ENCODE measurements at places on chromosomes 3 and 15.

DNA sequence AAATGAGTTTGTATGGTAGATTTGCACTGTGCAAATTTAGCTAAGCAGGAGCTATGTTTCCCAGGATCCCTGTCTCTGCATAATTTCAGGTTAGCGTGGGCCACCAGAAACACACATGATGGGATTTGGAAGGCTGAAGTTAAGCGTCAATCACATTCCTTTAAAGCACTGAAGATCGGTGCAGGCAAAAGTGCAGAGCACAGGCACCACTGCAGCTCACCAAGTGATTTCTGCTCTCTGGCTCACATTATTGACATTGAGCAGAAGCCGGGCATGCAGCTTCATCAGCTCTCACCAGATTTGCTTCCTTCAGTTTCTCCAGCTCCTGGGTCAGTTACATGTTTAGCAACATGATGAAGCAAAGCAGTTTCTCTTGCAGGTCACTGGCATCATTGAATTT lies 256.4 kb upstream of the TGFBR2 start:
- DNase-seq = no peak

- no peak for DNase-seq
Observed at GRCh38 chr15:29429584-29429983, 160.0 kb upstream of the NSMCE3 start.

GRCh38 chr3:99678896-99679295 lies 40.5 kb downstream of the COL8A1 start:
- DNase-seq = no peak

DNA sequence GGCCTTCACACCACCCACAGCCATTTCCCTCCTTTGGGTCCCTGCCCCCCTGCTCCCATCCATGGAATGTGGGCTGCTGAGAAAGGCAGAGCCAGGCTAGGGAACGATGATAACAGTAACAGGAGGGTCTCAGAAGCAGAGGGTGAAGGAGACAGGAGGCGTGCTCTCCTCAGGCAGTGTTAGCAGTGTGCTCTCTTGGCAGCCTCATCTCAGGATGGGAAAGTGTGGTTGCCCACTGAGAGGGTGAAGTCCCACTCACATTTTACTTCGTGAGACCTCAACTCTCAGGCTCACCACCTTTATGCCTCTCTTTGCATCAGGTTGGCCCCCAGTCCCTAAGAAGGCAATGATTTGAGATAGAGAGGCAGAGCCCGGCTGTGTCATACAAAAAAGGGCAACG lies 24.5 kb downstream of the TIGIT start:
- no peak for DNase-seq

- no peak for DNase-seq
Observed at GRCh38 chr3:149186721-149187120, 34.9 kb downstream of the CP start.

DNA sequence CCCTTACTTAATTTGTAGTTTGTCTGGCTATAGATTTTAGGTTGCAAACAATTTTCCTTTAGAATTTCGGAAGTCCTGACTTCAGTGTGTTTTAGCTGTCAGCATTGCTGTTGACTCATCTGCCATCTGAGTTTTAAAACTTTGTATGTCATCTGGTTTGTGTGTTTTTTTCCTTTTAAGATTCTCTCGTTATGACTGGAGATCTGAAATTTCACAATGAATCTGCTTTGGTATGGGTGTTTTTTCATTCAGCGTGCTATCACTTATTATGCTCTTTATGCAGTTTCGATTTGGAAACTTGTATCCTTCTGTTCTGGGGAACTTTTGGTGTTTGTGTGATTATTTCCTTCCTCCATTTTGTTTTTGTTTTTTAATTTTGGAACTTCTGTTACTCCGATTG lies 53.7 kb upstream of the ZNF280D start:
- DNase-seq = no peak

DNA sequence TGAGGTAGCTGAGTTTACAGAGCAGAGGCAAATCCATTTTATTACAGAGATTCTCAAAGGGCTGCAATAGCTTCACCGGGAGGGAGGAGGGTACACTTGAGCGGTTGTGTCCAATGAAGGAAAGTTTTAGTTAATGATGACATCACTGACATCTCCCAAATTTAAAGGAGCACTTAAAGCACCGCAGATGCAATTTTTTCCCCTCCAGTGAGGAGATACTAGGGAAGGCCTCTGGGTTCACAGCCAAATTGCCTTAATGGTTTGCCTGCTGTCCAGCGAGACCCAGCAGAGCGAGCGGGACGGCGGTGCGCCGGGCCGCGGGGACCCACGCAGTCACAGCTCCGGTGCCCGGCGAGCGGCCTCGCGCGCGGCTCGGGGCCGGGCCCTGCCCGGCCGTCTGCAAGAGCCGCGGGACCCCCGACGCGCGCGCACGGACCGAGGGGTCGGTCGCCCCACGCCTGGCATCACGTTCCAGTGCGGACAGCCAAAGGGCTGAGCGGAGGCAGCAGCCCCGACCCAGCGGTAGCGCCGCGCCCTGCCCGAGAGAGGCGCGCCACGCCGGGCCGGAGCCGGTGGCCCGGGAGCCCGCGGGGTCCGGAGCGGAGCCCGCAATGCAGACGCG lies 160.5 kb upstream of the CHRNA7 start:
- DNase-seq = no peak

DNA sequence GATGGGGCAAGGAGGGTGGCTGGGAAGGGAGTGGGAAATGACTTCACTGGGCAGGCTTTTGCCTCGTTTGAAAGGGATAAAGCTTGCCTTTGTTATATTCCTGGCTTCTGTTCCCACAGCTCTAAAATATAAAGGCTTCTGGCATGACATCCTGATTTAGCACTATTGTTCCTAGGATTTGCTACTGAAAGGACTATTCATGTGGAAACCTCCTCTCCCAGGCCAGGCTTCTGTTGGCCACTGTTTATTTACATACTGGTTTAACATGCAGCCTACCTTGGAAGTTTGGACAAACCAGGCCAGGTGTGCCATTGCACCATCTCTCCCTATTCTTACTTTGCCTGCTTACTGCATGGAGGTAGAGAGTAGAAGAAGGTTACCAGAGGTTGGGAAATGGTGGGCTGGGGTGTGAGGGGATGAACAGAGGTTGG lies 2.4 kb upstream of the LMCD1 start:
- DNase-seq = no peak

DNA sequence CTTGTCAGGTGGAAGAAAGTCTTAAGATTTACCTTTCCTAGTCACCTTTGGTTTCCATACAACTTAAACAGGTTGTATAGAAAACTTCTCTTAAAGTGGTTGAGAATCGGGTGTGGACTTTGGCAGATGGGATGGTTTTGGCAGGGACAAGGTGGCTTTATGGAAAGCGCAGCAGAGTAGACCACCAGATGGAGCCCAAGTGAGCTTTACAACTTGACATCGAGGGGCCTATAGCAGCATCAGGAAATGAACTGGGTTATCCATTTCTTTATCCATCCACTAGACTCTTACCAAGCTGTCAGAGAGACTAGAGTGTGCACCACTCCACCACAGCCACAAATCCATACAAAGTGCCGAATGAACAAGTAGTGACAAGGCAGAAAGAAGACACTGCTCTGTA lies 85.3 kb upstream of the MBNL1 start:
- DNase-seq = no peak

DNA sequence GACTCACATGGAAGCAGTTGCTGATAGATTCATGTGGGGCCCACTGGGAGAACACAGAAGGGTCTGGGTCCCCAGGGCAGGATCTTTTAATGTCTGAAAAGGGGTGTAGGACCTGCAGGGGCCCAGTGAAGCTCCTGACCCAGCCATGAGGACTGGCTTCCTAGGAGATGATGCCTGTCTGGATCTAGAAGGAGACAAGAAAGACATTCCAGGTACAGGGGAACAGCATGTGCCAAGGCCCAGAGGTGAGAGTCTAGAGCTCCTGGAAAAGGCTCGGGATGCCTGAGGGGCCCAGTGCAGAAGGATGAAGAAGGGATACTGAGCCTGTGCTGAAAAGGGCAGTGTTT lies 4.7 kb upstream of the SEMA3F start:
- DNase-seq = no peak

DNA sequence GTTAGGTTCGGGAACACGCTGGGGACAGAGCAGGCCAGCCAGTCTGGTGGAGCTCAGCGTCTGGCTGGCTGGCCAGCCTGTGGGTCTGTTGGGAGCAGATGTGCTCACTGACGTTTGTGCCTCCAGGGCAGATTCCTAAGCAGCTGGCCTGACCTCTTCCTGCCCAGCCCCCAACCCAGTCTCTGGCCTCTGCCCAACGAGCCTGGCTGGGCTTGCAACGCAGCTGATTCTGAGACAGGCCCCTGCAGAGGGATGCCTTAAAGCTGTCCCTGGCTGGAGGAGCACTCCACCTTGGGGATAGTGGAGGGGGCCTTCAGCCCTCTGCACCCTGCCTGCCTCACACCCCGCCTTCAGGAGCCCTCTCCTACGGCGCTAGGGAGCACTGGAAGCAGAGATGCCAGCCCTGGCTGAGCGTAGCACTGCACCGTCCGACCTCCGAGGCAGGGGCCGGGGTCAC lies 46.0 kb downstream of the KLF13 start:
- no peak for DNase-seq

GRCh38 chr3:104676241-104676640 lies 690.5 kb upstream of the ALCAM start:
- DNase-seq = no peak

DNA sequence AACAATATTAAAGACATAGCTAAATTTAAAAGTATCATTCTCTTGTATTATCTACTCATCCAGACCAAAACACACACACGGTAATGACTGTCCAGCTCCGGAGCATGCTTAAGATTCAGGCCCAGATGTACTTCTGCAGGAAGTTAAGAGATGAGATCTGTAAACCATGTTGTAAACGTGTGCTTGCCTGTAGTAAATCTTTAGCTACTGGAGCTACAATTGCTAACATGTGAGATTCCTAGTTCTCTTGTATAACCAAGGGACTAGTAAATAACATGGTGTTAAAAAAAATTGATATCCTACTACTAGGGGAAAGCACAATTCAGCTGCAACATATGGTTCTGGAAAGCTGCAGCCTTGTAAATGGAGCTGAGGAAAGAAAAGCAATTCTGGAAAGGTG lies 651.7 kb upstream of the CCDC54 start:
- no peak for DNase-seq
